HAP-1 (cell line): ENCODE measurements at places on chromosomes 7 and 10.

DNA sequence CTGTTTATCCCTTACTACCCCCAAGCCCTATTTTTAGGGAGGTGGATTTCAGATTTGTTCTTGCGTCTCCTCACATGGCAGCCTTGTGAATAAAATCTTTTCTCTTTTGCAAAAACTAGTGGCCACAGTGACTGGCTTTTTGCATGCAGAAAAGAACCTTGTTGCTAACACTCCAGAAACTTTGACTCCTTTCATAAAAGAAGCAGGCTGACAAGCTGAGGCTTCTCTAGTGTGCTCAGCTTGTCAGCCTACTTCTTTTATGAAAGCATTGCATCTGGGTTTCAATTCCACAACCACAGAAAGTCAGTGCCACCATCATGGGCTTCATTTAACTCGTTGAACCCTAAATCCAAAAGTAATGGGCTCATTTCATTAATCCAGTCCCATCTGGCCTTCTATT lies 761.0 kb upstream of the COBL start:
- no peak for DNase-seq

GRCh38 chr10:20596911-20597310 lies 300.2 kb downstream of the NEBL start:
- no peak for DNase-seq

- DNase-seq, result no peak
Measured at GRCh38 chr10:122050311-122050710, 61.3 kb downstream of the TACC2 start.

DNA sequence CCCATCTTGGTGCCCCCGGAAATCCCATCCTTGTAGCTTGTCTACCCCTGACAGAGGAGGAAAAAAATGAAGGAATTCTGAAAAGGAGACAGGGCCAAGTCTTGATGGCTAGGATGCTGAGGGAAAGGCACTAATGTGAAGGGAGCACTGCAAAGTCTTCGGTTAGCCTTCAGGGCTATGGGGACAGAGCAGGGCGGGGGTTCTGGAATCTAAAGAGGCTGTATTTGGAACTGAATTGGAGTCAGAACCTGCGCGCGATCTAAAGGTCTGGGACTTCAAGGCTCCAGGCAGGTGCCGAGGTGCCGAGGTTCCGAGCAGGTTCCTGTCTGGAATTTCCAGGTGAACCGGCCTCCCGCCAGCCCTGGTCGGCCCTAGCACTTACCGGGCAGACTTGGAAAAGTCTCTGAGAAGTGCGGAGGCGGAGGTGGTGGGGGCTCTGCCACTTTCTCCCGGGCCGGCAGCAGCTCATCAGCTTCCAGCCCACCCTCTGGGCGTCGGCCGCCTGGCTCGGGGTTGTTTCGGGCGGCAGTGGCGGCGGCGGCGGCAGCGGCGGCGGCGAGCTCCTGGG lies 781 bp downstream of the GBX1 start:
- no peak for DNase-seq

DNA sequence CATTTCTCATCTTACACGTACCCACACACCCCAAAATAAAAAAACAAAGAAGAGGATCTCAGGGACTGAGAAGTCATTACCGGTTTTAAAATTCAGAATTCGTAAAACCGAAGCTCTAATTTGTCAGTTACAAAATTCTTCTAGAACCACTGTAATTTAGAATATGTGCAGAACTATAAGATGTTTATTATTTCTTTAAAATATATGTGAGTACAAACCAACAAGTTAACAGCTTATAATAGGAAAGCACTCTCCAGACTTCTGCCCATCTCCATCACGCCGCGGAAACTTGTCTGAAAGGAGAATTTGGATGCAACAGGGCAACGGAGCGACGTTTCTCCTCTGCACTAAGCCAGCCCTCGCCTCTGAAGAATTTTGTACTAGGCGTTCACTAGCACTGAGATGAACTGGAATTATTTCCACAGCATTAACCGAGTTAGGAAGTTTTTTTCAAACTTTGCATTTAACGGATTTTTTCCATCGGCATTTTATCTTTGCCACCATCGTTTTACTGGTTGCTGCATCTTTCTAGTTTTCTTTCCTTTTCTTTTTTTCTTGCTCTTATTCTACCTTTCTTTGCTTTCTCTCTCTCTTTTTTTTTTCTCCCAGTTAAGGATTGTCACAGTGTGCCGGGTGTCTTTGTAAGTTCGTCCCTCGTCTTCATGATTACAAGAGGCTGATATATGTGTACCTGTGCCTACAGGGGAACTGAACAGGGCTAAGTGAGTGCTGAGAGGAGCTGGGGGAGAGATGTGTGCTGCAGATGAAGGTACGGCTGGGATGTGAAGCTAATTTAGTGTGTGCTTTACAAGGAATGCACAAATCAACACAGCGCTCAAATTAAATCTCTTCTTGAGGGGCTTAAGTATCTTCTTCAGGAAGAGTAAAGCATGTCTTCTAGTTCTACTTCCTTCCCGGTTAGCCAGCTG lies 295.9 kb upstream of the NFE2L3 start:
- peak; percentile 62 for DNase-seq

DNA sequence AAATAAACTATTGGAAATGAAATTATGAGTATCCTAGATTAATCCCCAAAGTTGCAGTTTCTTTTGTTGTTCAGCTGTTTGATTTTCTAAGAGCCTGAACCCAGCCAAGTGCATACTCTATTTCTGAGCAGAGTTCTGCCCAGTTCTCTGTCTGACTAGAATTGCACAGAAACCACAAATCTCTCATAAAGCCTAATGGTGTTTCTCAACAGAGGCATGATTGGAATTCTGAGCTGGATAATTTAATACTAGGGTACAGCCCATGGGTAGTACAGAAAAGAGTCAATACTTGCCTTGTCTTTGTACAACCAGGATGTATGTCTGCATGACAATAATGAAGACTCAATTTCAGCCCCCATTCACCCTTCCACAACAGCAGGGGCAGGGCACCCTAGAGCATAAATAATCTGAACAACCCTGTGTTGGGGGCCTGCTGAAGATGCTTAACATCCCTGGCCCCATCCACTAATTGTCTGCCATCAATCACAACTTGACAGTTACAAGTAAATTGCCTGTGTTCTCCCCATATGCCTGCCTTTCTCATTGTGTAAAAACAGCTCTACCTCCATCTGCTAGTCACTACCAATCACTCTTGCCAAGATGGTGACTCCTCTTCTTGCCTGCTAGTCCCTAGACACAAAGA lies 114.4 kb downstream of the NPSR1 start:
- no peak for DNase-seq

DNA sequence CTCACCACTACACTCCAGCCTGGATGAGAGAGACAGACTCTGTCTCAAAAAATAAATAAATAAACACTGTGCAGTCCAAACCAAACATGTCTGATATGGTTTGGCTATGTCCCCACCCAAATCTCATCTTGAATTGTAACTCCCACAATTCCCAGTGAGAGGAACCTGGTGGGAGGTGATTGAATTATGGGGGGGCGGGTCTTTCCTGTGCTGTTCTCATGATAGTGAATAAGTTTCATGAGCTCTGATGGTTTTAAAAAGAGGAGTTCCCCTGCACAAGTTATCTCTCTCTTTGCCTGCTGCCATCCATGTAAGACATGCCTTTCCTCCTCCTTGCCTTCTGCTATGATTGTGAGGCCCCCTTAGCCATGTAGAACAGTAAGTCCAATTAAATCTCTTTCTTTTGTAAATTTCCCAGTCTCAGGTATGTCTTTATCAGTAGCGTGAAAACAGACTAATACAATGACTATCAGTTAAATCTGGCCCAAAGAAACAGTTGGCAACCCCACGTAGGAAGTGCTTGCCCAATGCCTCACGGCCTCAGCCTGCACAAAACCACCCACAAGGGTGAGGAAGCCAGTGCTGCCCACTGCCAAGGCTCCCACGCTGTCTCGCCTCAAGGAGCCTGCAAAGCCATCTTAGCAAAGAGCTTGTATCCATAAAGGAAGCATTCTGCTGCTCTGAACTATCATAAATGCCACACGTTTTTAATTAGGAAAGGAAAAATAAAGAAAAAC lies 64.7 kb downstream of the PIK3AP1 start:
- no peak for DNase-seq

DNA sequence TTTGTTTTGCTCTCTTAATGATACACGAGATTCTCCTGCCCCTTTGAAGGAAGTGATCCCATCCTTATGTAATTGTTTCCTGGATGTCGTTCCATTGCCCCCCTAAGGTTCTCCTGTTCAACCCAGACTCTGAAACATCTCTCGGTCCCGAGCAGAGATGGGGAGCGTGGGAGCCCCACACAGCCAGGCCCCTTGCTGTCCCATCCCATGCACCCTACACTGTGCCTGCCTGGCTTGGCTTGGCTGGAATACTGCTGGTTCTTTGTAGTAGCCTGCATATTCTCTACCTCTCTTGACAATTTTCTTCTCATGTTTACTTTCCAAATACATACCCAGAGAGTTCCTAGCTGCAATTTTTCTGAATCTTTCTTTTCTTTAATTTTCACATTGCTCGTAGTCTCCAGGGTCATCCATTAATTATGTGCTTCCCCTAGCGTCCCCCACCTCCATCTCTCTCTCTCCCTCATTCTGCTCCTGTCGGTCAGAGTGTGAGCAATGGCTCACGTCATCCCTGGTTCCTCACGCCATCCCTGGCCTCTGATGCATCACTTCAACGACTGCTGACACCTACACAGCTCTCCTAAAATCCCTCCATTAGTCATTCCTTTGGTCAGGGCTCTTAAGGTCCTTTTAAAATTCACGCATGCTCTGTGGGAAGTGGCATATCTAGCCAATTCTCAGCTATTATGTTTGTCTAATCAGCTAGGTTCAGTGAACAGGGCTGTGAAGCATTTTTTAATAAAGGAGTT lies 32.5 kb upstream of the GPR158 start:
- DNase-seq, result no peak

DNA sequence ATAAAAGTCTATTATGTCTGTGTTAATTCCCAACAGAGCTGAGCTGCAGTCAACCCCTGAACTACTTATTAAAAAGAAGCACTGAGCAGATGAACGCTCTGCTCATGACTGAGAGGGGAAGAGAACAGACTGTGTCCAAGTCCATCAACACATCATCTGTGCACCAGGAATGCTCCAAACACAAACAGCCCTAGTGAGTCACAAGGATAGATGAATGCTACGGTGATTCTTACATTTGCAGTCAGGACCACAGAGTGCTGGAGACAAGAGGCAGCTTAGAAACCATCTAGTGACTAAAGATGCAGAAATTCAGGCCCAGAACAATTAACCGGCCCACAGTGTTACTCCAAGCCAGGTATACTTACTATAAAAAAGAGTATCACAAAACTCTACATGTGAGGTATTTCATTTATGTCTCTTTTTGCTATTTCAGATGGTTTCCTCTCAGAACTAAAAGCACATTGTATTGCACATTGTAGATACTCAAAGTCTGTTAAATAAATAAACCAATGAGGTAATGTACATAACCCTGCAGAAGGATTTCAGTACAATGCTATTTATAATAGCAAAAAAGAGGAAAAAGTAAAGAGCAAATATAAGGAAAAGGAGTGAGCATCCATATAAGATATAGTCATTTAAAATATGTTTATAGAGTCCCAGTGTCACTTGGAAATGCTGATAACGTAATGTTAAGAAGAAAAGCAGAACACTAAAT lies 159.2 kb downstream of the KCNMA1 start:
- DNase-seq, result no peak

DNA sequence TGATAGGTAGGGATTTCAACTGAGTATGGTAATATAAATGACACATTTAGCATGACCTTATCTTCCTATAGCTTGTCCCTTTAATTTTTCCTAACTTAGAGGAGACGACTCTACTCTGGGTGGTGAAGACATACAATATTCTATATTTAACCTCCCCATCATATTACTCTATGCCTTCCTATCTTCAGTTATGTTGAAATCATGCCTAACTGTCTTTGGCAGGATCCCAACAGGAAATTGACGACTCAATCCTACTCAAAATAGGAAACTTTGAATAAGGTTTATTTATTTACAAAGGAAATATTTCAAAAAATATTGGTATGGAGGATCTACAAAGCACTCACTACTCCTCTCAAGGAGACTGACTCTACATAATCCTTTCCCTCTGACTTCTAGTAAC lies 24.1 kb upstream of the SEMA3A start:
- DNase-seq, result no peak

DNA sequence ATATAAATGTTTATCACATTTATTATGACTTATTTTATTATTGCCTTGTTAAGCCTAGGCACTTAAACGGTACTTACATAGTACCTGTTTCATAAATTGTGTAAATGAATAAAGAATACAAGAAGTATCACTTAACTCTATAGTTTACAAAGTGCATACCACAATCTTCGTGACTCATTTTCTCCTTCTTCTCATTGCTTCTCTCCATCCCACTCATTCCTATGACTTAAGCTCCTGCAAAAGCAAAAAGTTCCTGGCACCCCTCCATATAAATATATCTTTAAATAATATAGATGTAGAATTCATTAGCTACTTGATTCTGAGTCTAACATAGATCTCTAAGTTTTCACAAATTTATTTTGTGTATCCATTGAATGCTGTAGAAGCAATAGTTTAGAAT lies 1382.0 kb upstream of the CELF2 start:
- no peak for DNase-seq

DNA sequence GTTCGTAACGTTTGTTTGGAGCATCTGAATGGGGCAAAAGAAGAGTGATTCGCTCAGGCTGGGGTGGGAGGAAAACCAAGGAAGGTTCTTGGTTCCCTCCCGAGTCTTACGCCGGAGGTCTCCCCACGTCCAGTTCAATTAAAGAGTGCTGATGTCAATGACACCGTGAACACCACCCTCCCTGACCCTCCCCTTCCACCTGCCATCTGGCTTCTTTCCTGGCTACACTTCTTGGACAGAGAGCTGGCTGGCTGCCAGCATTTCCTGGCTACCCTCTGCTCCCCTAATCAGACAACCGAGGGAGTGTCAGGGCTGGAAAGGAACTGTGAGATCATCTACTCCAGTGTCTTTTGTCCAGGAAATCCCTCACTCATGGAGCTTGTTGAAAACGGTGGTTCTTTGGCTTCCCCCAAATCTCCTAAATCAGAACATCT lies 24.1 kb upstream of the FFAR4 start:
- peak; percentile 29 for DNase-seq

DNA sequence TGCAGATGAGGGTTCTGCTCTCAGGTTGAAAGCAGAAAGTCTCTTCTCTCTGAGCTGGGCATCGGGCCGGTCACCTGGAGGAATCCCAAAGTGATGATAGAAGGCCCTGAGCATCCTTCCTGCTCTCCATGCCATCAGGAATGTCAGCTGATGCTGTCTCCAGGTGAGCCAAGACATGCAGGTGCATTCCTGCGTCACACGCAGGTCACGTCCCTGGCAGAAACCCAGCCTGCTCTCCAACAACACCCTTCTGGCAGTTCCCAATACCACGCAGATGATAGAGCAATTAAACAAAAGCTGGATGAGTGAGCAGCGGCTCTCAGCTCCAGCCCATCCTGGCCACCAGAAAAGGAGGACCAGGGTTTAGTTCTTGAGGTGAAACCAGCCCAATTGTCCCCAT lies 6.9 kb upstream of the WIPI2 start:
- DNase-seq, result no peak

- no peak for DNase-seq
Measured at GRCh38 chr7:1902231-1902855, 232.3 kb downstream of the ELFN1 start.

GRCh38 chr7:111090846-111091245 lies at the start of gene LRRN3:
TSS of gene LRRN3 (plus strand) at chr7:111091127. CDS start at chr7:111122773, 31,646 bp downstream.
- peak; percentile 85 for DNase-seq

- DNase-seq, result no peak
Measured at GRCh38 chr7:25384788-25385505, 156.7 kb upstream of the NPVF start.
